Fibroblast of the aortic adventitia (primary cell): ENCODE measurements at places on chromosomes 1 and 21.

DNA sequence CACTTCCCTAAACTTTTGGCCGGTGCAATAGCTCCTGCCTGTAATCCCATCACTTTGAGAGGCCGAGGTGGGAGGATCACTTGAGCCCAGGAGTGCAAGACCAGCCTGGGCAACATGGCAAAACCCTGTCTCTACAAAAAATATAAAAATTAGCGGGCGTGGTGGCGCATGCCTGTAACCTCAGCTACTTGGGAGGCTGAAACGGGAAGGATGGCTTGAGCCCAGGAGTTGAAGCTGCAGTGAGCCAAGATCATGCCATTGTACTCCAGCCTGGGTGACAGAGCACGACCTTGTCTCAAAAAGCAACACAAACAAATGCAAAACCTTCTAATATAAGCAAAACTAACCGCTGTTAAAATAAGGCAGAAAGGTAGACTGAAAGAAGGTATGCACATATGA lies 25.9 kb downstream of the TMEM51 start:
- no peak for DNase-seq

- DNase-seq: no peak
These were observed 911.9 kb downstream of the TTLL7 start for GRCh38 chr1:83086986-83087512.

GRCh38 chr1:155474146-155474545 lies 88.5 kb downstream of the ASH1L start:
- DNase-seq: no peak

DNA sequence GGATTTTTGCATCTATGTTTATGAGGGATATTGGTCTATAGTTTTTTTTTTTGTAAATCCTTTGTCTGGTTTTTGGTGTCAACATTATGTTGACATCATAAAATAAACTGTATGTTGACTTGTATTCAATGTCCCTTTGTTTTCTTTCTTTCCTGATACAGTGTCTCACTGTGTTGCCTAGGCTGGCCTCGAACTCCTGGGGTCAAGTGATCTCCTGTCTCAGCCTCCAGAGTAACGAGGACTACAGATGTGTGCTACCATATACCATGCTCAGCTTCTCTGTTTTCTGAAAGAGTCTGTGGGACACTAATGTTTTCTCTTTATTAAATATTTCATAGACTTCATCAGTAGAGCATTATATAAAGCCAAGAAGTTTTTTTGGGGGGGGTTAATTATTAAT lies 18.3 kb downstream of the MAN1C1 start:
- DNase-seq: no peak

- peak; percentile 9 for DNase-seq
These were observed 120.2 kb upstream of the KCNE2 start for GRCh38 chr21:34243562-34243961.

- no peak for DNase-seq
These were observed 85.4 kb downstream of the IGSF21 start for GRCh38 chr1:18192974-18193373.

DNA sequence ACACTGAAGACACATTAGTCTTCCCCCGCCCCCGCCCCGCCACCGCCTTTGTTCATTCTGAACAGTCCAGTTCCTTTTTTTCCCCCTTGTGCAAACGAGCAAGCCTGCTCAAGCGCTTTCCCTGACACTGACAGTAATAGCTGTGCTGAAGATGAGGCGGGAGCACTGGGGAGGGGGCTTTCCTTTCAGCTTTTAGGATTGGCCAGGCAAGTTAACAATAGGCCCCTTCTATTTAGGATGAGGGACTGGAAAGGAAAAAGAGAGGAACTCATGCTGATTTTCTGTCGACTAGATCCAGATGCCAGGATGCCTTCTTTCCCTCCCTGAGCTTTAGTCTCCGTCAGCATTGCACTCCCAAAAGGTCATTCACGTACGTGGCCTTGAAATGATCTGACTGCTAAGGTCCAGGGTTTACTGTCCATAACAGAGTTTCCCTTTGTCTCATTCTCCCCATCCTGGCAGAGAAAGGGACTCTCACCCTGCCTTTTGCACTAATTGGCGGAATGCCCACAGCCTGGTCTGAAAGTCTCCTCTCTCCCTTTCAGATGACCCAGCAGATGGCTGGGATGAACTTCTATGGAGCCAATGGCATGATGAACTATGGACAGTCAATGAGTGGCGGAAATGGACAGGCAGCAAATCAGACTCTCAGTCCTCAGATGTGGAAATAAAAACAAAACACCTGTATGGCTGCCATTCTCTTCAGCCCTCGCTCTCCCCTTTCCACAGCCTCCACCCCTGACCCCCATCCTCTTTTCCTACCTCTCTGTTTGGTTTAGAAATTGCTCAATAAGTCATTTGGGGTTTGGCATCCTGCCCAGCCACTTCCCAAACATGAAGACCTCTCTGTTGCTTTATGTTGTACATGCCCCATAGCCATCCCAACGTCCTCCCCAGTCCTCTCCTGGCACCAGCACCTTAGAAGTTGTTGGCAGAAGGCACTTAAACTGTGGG lies 28.6 kb upstream of the ZFP69B start:
- DNase-seq: peak; percentile 25

DNA sequence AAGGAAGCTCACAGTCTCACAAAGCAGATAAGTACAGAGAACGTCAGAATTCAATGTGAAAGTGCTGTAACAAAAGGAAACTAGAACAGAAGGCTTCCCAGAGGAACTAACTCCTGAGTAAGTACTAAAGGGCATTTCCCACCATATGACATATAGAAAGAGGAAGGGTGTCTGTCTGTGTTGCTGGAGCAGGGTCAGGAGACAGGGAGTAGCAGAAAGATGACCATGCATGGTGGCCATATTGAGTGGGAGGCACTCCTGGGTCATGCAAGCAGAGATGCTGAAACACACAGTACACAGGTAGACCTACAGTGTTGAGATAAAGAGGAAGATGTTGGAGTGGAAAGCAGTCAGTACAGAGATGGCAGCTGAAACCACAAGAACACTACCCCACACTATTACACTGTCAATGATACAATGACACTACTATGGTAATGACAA lies 47.3 kb downstream of the SLC25A24 start:
- DNase-seq: no peak

GRCh38 chr1:25185409-25186160 lies 46.7 kb downstream of the SYF2 start:
- no peak for DNase-seq

DNA sequence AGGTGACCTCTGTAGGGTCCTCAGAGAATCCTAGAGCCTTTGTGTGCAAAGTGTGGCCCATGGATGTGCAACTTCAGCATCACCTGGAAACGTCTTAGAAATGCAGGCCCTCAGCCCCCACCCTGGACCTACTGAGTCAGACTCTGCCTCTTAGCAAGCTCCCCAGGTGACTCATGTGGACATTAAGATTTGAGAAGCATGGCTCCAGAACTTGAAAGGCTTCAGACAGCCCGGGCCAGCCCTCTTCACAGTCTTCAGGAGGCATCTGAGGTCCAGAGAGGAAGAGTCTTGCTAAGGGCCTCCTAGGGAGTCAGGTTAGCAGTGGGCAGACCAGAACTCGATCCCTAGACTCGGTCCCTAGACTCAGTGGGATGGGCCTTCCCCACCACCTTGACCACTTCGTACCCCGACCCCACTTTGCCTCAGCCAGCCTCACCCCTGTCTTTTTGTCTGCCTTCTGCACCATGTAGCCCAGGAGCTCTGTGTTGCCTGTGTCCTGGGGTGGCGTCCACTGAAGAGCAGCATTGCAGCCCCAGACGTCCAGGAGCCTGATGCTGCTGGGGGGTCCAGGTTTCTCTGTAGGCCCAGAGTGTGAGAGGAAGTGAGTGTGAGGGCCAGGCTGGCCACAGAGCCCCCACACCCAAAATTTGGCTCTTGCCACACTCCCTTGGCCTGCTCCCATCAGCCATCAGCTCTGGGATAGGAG lies 4.8 kb downstream of the MYBPH start:
- no peak for DNase-seq

DNA sequence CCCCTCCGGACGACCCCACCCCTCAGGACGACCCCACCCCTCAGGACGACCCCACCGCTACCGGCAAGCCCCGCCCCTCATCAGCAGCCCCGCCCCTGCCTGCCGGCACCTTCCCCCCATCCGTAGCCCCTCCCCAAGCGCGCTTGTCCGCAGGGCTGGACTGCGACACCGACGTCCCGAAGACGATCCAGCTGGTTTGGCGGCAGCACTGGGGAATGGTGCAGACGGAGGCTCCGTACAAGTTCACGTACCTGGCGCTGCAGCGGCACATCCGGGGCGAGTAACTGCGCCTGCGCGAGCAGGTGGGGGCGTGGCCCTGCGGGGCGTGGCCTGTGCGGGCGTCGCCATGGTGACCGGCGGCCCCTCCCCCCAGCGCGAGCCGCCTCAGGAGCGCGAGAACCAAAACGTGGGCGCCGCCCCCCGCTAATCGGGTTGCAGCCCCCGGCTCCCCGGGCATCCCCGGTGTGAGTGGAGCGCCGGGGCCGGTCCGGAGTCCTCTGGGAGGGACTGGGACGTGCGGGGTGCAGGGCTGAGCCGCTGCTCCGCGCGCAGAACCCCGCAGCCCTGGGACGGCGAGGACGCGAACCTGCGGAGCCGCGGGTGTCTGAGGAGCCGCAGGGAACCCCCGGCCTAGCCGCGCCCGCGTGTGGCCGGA lies 4.9 kb downstream of the RNF223 start:
- DNase-seq: peak; percentile 25

DNA sequence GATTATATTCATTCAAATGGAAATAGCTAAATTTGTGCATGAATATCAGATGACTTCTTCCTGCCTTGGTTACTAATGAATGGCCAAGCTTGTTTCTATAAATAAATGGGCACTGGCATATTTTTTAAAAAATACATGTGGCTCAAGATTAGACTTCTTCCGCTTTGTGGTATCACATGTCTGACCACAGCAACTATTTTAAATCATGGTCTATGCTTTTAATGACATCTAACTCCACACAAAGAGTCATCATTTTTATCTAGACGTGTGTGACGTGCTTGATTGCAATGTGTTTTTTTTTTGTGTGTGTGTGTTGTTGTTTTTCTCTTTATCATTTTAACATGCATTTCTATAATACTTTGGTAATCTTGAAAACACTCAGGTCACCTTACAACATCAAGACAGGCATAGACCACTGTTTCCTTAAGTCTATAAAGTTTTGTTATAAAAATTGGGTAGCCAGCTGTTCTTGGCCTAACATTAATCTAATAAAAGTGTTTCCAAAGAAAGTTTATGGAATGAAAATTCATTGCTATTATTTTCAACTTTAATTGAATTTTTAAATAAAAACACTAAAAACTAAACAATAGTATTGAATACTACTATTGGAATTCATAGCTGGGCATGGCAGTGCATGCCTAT lies 29.5 kb downstream of the RGS1 start:
- DNase-seq: no peak
